ENCODE measurements at places on chromosomes 6 and 20.

GRCh38 chr20:18722371-18722770 lies 91.2 kb upstream of the SCP2D1 start:
- no peak for DNase-seq

DNA sequence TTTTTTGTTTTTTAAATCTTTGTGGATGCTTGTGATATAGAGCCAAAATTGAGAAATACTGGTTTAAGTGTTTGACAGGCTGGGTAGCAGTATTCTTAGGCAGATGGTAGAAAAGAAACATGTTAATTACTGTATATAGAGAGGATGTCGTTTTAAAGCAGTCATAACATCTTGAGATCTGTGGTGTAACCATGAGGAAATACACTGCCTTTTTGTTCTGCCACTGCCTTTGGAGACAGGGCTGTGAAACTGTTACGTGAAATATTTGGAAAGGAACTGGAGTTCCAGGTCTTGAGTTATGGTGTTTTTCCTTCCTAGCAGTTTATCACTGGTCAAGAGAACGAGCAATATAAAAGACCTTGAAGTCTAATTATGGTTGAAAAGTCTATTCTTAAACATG lies 19.5 kb downstream of the STXBP5 start:
- DNase-seq = no peak

DNA sequence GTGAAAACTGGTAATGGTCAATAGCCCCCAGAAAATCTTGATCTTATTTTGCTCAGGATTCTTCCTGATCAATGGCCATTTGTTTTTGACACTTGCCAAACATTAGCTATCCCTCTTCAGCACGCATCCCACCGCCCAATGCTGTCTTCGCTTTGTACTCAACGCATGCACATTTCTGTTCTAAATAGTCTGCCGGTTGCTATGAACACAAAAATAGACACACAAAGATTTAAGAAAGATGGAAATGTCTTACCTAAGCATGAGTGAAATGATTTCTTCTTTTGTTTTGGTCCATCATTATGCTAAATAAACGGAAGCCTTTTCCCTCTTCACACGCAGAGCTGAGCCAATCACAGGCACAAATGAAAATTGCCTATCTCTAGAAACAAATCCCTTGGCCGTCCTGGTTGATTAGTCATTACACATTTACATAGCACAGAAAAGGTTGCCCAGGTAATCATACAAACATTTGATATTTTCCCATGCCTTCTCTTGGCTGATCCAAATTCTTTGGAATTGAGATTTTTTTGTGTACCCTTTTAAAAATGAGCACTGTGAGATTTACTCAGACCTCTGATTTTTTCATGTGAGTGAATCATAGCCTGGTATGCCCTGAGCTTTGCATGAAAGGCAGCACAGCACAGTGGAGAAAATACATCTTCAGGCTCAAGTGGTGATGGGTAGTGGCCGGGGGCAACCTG lies 70.5 kb upstream of the FAM184A start:
- DNase-seq = no peak

DNA sequence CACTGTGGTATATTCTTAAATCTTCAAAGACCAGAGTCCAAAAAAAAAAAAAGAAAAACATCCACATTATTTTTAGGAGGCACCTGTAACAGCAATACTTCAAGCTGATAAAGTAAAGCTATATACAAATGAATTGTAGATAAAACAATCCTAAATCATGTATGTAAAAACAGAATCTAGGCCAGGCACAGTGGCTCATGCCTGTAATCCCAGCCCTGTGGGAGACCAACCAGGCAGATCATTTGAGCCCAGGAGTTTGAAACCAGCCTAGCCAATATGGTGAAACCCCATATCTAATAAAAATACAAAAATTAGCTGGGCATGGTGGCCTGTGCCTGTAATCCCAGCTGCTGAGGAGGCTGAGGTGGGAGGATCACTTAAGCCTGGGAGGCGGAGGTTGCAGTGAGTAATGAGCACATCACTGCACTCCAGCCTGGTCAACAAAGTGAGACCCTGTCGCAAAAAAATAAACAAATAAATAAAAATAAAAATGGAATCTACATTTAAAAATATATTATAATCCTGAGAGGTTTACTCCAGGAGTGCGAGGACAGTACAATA lies 7.3 kb downstream of the NAPB start:
- no peak for DNase-seq

GRCh38 chr6:47456536-47456975 lies 21.0 kb upstream of the CD2AP start:
- DNase-seq = no peak

DNA sequence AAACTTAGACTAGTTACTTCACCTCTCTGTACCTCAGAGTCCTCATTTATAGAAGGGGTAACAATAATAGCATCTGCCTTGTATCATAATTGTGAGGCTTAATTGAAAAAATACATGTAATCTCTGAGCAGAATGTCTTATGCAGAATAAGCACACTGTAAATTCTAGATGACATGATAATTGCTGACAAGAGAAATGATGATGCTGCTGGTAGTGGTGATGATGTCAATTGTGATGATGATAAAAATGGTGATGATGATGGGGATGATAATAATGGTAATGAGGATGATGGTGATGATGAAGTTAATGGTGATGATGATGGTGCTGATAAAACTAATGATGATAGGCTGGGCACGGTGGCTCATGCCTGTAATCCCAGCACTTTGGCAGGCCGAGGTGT lies 346.1 kb upstream of the CDH4 start:
- DNase-seq = no peak

DNA sequence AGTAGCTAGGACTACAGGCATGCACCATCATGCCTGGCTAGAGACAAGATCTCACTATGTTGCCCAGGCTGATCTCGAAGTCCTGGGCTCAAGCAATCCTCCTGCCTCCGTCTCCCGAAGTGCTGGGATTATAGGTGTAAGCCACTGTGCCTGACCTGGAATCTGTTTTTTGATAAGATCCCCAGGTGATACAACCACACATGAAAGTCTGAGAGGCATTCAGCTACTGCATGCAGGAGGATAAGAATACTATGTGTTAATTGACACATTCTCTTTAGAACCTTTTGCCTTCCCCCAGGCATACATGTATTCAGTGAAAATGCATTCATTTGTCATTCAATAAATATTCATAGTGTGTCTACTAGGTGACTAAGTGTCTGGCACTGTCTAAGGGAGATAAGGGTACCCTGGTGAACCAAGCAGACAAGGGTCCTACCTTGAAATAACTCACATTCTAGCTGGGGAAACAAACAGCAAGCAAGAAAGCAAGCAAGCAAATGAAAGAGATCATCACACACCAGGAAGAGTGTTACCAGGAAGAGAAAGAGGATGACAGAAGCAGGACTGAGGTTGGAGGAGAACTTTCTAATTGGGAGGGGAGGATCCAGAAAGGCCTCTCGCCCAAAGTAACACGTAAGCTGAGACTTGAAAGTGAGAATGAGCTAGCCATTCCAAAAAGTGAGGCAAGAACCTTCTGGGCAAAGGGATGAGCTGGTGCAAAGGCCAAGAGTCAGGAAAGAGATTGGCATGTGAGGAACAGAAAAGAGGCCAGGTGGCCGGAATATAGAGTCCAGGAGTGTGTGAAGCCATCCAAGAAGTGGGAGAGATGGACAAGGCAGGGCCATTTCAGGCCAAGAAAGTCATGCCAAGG lies 6.5 kb downstream of the GFOD1 start:
- no peak for DNase-seq

- no peak for DNase-seq
These were observed 1.4 kb upstream of the SLC29A1 start for GRCh38 chr6:44221961-44222335.

Data from muscle of arm (tissue), 14 donors.